ENCODE measurements at places on chromosomes 5 and 9. TPM values are rescaled to one million over a fixed set of nuclear protein-coding genes. Genes with fewer than 3 reads are reported as not detected.

- DNase-seq: no peak
Observed at GRCh38 chr9:124724415-124725067, 46.6 kb downstream of the NR6A1 start.

GRCh38 chr5:3091040-3091774 lies 339.7 kb upstream of the IRX2 start:
- DNase-seq: no peak

GRCh38 chr5:73171495-73171894 lies 1.5 kb upstream of the TMEM174 start:
- DNase-seq: no peak

- no peak for DNase-seq
Observed at GRCh38 chr5:77791356-77791755, 15.2 kb upstream of the TBCA start.

- no peak for DNase-seq
Observed at GRCh38 chr9:122318284-122318683, 52.5 kb upstream of the PTGS1 start.

TRPM3 gene
- polyA plus RNA-seq: not detected

FOXD4L5 gene
- 0.05 TPM for polyA plus RNA-seq

PHF24 gene
- not detected for polyA plus RNA-seq

OSTF1 gene
- 12.2 TPM for polyA plus RNA-seq
